ENCODE measurements at places on chromosomes 11 and 22. TPM values are rescaled to one million over a fixed set of nuclear protein-coding genes. Genes with fewer than 3 reads are reported as not detected.

The OR2D2 gene
- total RNA-seq, result not detected

The ABTB2 gene
- total RNA-seq, result 68.6 TPM

The TREH gene
- not detected for total RNA-seq

The SMTNL1 gene
- not detected for total RNA-seq

The NELL1 gene
- total RNA-seq, result not detected

The IFITM1 gene
- 21.2 TPM for total RNA-seq

- H3K27ac ChIP-seq, result no peak overlapping the region
- no peaks in the 10 kb centered on the region for H3K4me1 ChIP-seq
- no peak overlapping the region for H3K4me3 ChIP-seq
- no peaks in the 10 kb centered on the region for H3K36me3 ChIP-seq
- peaks cover 23% of the 10 kb centered on the region for H3K27me3 ChIP-seq
Measured at GRCh38 chr22:30182350-30182745, 64.2 kb downstream of the LIF start.

DNA sequence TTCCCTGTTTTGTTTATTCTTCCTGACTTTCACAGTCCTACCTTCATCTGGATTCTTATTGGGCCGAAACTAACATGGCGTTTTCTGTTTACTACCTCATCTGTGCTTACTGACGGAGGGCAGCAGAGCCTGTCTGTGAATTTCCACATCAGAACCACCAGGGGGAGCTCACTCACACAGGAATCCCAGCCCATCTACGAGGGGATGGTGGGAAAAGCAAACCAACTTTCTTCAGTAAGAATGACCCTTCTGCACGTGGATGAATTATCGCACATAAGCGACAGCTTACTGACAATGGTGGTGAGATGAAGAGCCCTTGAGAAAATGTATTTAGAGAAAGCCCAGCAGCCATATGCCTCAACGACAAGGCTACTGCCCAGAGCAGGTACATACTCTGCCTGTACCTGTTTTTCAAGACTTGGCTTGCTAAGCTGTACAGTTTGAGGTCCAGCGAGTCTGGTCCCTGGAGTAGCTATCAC lies 42.5 kb downstream of the LARGE2 start:
- H3K36me3 ChIP-seq, result peaks cover 49% of the 10 kb centered on the region
- no peaks in the 10 kb centered on the region for H3K27me3 ChIP-seq
- H3K27ac ChIP-seq, result no peak overlapping the region
- H3K4me3 ChIP-seq, result no peak overlapping the region
- H3K4me1 ChIP-seq, result no peaks in the 10 kb centered on the region

GRCh38 chr11:111531136-111531535 lies 9.4 kb upstream of the LAYN start:
- H3K27me3 ChIP-seq, result peaks cover 22% of the 10 kb centered on the region
- no peaks in the 10 kb centered on the region for H3K36me3 ChIP-seq
- DNase-seq, result no peak
- H3K27ac ChIP-seq, result no peak overlapping the region
- peaks cover 2% of the 10 kb centered on the region for H3K4me1 ChIP-seq

DNA sequence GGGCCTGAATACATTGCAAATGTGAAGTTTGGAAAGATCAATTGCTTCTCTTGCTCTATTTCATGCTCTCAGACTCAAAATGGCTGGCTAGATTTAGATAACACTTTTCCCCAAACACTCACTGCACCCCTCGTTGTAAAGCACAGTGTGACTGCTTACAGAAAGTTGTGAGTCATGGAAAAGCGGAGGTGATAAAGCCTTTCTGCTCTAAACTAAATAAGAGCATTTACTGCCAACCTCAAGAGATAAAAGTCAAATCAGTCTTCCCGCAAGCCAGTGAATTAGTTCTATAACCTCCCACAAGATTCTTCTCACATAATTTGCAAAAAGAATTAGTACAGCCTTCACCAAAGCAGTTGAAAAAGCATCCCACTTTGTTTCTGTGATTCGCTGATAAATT lies 168.7 kb downstream of the WT1 start:
- peaks cover 3% of the 10 kb centered on the region for H3K27me3 ChIP-seq
- no peaks in the 10 kb centered on the region for H3K36me3 ChIP-seq
- no peak overlapping the region for H3K27ac ChIP-seq
- DNase-seq, result no peak

- no peak for DNase-seq
- no peaks in the 10 kb centered on the region for H3K36me3 ChIP-seq
- peaks cover 45% of the 10 kb centered on the region for H3K27me3 ChIP-seq
- peaks cover 10% of the 10 kb centered on the region for H3K4me1 ChIP-seq
- H3K4me3 ChIP-seq, result peak overlapping the region; percentile 11
- H3K27ac ChIP-seq, result no peak overlapping the region
Measured at GRCh38 chr11:61510166-61510919, 1.8 kb downstream of the LRRC10B start.

DNA sequence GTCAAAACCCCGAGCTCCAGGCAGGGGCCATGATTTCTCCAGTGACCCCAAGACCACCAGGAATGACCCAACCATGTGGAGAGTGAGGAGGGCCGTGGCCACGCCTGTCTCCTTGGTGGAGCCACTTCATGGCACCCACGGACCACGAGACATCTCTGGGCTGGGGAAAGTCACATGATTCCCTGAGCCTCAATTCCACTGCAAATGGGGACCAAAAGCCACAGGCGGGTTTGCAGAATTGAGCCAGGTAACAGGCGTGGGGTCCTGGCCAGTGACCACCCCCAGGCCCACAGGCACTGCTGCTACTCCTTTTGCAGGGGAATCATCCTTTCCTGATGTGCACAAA lies 178.9 kb downstream of the CTTN start:
- H3K36me3 ChIP-seq, result no peaks in the 10 kb centered on the region
- DNase-seq, result no peak
- H3K27ac ChIP-seq, result no peak overlapping the region
- H3K4me3 ChIP-seq, result no peak overlapping the region
- H3K4me1 ChIP-seq, result no peaks in the 10 kb centered on the region

DNA sequence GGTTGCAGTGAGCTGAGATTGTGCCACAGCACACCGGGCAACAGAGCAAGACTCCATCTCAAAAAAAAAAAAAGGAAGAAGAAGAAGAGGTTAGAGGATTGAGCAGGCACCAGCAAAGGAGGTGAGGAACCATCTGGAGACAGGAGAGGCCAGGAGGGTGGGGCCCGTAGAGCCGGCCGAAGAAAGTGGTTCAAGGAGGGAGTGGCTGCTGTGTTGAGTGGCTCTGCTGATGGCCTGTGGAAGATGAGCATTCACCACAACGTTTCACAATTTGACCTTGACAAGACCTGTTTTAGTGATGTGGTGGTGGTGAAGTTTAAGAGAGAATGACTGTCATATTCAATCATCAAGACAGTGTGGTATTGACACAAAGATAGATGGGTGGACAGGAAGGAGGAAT lies 6.8 kb upstream of the CTSD start:
- no peaks in the 10 kb centered on the region for H3K36me3 ChIP-seq
- no peak overlapping the region for H3K4me3 ChIP-seq
- H3K27me3 ChIP-seq, result peaks cover 35% of the 10 kb centered on the region
- no peak overlapping the region for H3K27ac ChIP-seq

GRCh38 chr22:28351476-28351875 lies 328.2 kb downstream of the TTC28 start:
- H3K27me3 ChIP-seq, result peaks cover 4% of the 10 kb centered on the region
- no peak overlapping the region for H3K27ac ChIP-seq
- no peaks in the 10 kb centered on the region for H3K36me3 ChIP-seq
- no peak overlapping the region for H3K4me3 ChIP-seq
- no peak for DNase-seq

- H3K4me1 ChIP-seq, result no peaks in the 10 kb centered on the region
- no peaks in the 10 kb centered on the region for H3K27me3 ChIP-seq
- no peak overlapping the region for H3K27ac ChIP-seq
- no peak overlapping the region for H3K4me3 ChIP-seq
- no peak for DNase-seq
Measured at GRCh38 chr11:73478737-73479347, 102.6 kb downstream of the RELT start.

GRCh38 chr22:23053912-23054530 lies 16.3 kb upstream of the GNAZ start:
- peak overlapping the region; percentile 83 for H3K27ac ChIP-seq
- peaks cover 34% of the 10 kb centered on the region for H3K4me1 ChIP-seq
- no peaks in the 10 kb centered on the region for H3K36me3 ChIP-seq
- no peak for DNase-seq

DNA sequence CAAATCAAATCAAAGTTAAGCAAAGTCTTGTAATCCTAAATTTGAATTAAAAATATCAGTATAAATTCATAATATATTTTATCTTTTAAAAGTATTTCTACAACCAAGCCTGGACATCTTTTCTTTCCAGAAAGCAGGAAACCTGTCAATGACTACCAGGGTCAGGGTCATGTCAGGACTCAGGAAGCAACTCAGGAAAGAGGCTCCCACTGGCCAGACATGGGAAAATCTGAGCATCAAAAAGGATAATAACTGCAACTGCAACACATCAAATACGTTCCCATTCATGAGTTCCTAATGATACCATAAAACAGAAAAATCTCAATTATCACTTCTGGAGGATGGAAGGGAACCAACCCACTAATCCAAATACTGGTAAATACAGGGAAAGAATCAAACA lies 76.0 kb upstream of the GALNT18 start:
- no peak for DNase-seq
- no peak overlapping the region for H3K27ac ChIP-seq
- H3K4me1 ChIP-seq, result no peaks in the 10 kb centered on the region
- H3K27me3 ChIP-seq, result no peaks in the 10 kb centered on the region
- H3K4me3 ChIP-seq, result no peak overlapping the region

GRCh38 chr11:94793822-94794221 lies 25.7 kb downstream of the AMOTL1 start:
- no peak for DNase-seq
- no peak overlapping the region for H3K4me3 ChIP-seq
- H3K27me3 ChIP-seq, result no peaks in the 10 kb centered on the region
- H3K27ac ChIP-seq, result no peak overlapping the region
- H3K36me3 ChIP-seq, result no peaks in the 10 kb centered on the region
